CMK (cell line): ENCODE measurements at places on chromosomes 16 and 17.
A peak's percentile ranks its signal among the peaks of the same experiment; 100 is the strongest.

DNA sequence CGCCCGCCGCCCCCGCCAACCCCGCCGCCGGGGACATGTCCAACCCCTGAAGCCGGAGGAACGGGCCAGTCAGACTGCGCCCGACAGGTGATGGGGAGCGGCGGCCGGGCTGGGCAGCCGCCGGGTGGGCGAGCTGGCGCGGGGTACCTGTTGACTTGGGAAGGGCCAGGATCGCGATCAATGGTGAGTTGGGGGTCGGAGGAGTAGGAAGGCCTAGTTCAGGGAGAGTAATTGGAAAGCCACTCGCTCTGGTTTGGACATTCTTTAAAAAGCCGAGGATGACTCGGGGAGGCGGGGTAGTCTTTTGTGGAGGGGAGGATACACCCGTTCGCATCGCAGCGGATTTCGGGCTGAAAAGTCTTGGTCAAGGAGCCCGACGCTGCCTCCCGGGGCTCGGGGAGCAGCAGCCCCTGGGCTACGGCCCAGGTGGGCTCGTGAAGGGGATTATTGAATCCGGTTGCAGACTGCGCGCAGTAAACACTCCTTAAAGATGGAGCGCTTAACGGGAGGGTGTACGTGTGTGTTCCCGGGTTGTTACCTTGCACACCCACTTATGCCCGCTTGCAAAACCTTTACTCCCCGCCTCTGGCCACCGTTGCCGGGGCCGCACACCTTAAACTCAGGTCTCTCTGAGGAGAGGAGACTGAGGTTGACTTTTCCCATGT lies 123.8 kb downstream of the GOSR1 start:
- DNase-seq = no peak

GRCh38 chr17:62761884-62762283 lies 46.2 kb downstream of the MARCHF10 start:
- DNase-seq = no peak

- DNase-seq = peak; percentile 79
Measured at GRCh38 chr16:88477631-88478519, 24.8 kb downstream of the ZFPM1 start.

- DNase-seq = no peak
Measured at GRCh38 chr16:86227801-86228200, 282.5 kb upstream of the FOXF1 start.

DNA sequence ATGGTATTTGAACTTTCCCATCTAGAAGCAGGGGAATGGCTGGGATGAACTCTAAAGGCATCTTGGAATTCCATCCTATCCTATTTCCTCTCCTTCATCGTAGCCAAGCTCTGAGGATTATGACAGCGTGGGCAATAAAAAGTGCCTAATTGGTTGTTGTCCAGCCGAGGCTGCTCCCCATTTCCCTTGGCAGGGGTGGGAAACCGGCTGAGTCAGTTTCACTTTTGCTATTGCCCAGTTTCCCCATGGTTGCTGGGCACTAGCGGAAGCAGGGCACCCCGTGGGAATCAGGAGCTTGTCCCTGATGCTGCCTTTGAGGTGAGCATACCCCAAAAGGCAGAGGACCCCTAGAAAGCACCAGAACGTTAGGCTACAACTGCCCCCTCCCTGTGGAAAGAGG lies 13.8 kb upstream of the SP2 start:
- DNase-seq = no peak

GRCh38 chr17:80034791-80035686 lies 633 bp downstream of the TBC1D16 start:
- peak; percentile 18 for DNase-seq

DNA sequence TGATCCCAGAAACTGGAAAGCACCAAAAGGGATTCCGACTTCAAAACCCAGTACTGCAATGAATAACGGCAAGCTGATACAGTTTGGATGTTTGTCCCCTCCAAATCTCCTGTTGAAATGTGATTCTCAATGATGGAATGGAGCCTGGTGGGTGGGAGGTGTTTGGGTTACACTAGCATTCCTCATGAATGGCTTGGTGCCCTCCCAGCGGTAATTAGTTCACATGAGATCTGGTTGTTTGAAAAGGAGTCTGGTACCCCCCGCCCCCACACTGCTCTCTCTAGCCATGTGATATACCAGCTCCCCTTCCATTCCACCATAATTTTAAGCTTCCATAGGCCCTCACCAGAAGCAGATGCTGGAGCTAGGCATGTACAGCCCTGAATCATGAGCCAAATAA lies 40.1 kb downstream of the RANBP10 start:
- DNase-seq = no peak

DNA sequence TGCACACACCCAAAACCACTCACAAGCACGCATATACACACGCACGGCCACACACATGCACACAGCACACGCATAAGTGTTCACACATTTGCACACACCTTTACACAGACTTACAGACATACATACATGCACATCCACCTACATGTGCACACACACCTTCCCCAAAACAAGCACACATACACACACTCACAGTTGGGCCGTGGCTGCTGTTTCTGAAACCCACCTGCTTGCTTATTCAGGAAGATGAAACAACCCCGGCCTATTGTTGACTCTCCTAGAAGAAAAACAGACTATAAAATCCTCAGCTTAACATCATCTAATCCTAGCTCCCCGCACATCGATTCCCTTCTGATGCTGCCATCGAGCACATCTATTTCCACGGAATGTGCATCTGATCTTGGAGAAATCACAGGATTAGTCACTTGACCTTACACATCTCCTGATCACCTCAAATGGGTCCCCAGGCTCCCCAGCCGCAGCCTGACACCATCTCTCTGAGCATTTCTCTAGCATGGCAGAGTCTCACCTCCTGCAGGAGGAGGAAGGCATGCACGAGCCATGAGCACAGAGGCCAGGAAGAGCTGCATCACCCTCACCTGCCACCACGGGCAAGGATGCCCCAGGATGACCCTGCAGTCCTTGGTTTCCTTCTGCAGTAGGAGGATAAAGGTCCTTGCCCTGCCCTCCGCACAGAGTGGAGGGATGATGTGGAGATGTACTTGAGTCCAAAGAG lies 105.8 kb upstream of the CDH5 start:
- no peak for DNase-seq

DNA sequence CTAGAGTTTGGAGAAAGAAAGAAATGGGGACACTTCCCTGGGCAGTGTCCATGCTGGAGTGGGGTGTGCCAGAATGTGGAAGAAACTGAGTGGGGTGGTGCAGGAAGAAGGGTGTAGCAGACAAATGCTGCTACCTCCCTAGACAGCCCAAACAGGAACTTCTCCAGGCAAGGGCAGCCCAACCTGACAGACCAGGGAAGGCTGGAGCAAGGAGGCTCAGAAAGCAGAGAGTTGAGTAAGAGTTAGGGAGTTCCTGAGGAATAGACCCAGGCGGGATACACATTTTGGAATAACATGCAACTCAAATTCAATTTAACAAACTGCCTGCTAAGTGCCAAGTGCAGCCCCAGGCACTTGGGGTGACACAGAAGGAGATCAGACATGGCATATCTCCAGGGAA lies 1.0 kb upstream of the MYO18A start:
- no peak for DNase-seq

DNA sequence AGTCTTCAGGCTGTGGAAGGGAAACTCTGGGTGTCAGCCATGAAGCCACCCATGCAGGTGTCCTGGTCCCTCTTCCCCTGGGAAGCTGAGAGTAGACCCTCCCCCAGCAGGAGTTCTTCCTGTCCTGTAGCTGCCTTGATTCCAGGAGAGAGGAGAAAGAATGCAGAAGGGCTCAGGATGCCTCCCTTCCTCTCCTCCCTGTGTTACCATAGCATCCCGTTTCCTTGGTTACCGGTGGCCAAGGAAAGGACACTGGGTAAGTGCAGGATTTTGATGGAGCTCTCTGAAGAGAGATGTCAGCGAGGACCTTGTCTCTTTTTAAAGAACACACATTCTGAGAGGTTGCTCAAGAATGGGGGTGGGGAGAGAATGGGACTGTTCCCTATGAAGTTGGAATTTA lies 304.1 kb upstream of the N4BP1 start:
- no peak for DNase-seq

DNA sequence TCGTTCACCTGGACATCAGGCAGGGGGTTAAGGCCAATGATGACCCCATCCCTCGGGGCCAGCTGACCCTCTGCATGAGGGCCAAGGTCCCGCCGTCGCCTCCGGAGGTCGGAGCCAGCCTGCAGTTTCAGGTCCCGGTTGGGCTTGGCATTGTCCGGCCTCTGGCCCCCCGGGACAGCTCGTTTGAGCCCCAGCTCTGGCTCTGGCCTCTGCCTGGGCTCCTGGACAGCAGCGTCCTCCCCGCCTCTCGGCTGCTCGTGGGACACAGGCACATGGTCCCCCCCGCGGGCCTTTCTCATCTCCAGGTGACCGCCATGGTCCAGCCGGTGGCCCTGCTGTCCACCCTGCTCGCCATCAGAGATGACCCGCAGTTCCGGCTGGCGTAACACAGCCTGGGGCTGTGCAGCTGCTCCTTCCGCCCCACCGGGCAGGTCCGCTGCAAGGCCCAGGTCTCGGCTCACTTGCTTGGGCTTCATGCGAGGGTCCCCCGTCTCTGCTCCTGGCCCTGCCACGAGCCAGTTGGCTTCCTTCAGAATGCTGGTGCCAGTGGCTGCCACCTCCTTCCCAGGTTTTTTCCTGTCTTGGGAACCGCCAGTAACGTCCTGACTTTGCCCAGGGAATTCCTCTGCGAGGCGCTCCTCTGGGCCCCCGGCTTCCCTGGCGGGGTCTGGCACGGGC lies 6.7 kb downstream of the NDUFAF8 start:
- no peak for DNase-seq

- DNase-seq = no peak
Measured at GRCh38 chr16:85153046-85153445, 40.8 kb upstream of the CIBAR2 start.

DNA sequence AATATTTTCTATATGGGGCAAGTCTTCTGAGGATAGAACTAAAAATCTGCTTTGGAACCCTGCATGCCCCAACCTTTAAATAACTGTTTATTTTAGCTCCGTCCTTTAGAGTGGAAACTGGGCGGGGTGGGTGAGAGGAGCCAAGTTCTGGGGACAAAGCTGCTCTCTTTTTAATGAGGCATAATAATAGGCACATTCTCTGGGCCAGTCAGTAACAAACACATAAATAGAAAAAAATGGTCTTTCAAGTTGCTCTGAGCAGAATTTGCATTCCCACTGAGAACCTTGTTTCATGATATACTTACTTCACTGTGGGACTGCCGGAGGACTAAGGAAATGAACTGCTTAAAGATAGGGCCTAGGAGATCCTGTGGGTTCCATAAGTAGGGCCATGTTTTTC lies 51.5 kb downstream of the KNOP1 start:
- no peak for DNase-seq

GRCh38 chr17:76000755-76001521 lies at the start of gene CDK3:
CDK3 (plus strand) TSS chr17:76000855; CDS start chr17:76001426, 571 bp downstream.
- no peak for DNase-seq

GRCh38 chr17:41442739-41443138 lies 2.0 kb upstream of the KRT38 start:
- no peak for DNase-seq

DNA sequence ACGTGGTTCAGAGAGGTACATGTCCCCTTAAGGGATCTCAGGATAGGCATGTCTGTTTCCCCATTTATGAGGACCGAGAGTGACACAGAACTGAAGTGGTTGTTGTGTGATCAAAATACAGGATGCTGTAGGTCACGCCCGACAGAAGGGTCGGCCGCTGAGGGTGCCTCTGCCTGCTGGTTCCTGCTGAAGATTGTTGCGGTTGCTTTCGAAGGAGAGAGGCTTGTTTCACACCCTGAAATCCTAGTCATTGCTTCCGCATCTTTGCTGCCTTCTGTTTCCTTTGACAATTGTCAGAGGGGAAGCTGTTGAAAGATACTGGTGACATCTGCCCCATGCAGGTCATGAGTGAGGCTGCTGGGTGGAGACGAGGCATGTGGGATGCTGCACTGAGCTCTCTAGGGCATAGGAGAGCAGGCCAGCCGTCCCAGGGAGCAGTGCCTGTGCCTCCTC lies 3.8 kb upstream of the NAT9 start:
- DNase-seq = peak; percentile 98

GRCh38 chr16:72092832-72093447 lies 480 bp downstream of the TXNL4B start:
- DNase-seq = no peak

DNA sequence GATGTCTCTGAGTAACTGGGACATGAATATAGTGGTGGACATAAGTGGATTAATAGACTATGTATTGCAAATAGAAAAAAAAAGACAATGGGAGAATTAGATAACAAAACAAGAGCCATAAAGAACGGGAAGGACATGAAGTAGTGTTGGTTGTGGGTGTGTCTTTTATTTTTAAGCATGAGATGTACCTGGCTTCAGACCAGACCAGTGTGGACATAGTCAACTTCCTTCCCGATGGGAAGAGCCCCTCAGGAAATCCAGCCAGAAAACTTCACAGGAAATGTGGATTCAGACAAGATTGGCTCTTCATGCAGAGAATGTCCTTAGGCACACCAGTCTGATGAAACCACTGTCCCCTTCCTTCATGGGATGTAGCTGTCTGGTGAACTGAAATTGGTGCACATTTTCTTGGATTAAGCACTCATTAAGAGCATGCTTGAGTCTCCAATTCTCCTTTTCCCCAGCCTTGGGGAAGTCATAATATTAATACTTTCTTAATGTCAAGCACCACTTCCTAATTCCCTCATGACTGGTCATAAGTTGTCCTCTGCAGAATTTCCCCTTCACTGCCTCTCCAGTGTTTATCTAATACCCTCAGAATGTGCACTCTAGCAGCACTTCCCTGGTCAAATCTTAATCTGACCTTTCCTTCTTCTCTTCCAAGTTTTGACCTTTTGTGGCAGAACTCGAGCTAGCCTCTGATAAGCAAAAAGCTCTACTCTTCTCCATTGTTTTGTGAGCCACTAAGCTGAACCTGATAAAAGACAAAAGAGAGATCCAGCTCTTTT lies 350.6 kb upstream of the MAF start:
- DNase-seq = no peak

DNA sequence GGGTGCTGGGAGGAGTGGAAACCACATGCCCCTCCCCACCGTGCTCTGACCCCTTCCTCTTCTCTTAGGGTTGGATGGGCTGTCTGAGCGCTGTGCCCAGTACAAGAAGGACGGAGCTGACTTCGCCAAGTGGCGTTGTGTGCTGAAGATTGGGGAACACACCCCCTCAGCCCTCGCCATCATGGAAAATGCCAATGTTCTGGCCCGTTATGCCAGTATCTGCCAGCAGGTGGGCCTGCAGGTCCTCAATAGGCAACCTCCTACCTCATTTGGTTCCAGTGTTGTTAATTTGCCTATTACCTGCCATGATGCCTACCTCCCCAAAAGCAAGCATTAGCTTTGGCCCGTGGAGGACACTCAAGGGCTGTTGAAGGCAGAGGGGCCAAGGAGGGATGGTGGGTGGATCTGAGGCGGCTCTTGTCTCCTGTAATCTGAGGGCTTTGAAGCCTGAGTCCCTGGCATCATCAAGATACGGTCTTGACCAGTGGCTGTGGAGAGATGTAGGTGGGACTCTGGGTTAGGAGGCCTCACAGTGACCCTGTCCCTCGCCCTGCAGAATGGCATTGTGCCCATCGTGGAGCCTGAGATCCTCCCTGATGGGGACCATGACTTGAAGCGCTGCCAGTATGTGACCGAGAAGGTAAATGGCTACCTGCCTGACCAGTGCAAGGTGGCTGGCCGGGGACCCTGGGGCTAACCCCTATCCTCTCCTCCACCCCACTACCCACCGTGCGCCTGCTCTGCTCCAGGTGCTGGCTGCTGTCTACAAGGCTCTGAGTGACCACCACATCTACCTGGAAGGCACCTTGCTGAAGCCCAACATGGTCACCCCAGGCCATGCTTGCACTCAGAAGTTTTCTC lies 3.4 kb downstream of the ALDOA start:
- no peak for DNase-seq
